ENCODE measurements at places on chromosomes 11 and 22.
A peak's percentile ranks its signal among the peaks of the same experiment; 100 is the strongest.

DNA sequence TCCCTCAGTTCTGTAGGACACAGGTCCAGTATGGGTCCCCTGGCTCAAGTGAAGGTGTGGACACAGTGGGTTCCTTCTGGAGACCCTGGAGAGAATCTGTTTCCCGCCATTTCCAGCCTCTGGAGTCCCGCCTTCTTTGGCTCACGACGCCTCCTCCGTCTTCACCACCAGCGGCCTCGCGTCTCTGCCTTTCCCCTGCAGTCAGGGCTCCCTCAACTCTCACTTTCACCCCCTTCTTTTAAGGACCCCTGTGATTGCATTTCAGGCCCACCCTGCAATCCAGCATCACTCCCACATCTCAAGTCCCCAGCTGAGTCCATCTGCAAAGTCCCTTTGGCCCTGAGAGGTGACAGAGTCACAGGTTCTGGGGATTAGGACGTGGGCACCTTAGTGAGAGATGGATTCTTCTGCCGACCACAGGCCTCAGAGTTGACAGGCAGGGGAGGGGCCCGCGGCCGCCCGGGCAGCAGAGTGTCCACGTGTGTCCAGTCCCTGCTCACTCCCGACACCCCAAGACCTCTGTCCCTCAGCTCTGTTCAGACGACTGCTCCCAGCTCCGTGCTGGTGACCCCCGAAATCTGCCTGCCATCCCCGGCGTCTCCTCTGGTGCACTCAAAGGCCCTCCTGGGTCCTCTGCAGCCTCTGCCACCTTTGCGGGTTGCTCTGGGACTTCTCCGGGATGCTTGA lies 36.9 kb upstream of the KRTAP5-7 start:
- DNase-seq: no peak
- H3K36me3 ChIP-seq: peaks cover 9% of the 10 kb centered on the region
- no peaks in the 10 kb centered on the region for H3K27me3 ChIP-seq

GRCh38 chr22:37999640-38000272 lies 15.4 kb upstream of the SOX10 start:
- H3K36me3 ChIP-seq: no peaks in the 10 kb centered on the region
- H3K27me3 ChIP-seq: no peaks in the 10 kb centered on the region
- DNase-seq: peak; percentile 23
- no peak overlapping the region for H3K4me3 ChIP-seq
- no peak overlapping the region for H3K27ac ChIP-seq

DNA sequence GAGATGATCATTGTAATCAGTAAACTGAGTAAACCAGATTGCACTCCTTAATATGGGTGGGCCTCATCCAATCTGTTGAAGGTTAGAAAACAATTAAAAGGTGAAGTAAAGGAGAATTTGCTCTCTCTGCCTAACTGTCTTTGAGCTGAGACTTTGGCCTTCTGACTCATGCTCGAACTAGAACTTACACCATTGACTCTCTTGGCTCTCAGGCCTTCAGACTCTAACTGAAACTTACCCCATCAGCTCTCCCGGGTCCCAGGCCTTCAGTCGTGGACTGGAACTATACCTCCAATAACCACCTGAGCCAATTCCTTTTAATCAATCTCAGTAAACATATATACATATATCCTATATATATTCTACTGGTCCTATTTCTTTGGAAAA lies 34.0 kb downstream of the LGR4 start:
- DNase-seq: no peak
- no peaks in the 10 kb centered on the region for H3K27me3 ChIP-seq
- no peak overlapping the region for H3K4me3 ChIP-seq

DNA sequence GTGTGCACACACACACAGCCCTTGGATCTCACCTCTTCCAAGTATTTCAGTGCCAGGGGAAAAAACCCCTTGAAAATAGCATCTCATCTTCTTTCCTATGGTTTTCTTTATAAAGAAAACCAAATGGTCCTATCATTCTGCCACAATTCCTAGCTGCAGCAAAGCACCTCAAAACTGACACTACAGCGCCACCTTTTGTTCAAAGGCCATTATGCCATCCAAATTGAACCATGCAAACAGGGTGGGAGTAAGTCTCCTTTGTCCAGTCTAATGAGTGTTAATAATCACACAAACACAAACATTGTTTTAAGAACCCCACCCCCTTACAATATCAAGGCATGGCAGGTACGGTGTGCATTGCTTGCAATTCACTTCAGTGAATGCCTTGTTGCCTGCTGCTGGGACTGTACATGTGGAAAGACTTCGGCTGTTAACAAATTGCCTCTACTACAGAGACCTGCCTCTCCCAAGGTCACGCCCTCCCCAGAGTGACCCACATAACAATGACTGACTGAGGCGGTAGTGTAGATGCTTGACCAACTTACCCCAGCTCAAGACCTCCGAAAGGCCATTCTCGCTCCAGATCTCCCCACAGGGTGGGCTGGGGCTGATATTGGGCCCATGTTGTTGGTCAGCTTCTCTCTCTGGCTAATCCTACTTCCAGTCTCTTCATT lies 31.7 kb downstream of the FAM181B start:
- H3K4me3 ChIP-seq: no peak overlapping the region
- no peaks in the 10 kb centered on the region for H3K4me1 ChIP-seq
- peak; percentile 35 for DNase-seq
- no peaks in the 10 kb centered on the region for H3K36me3 ChIP-seq
- no peak overlapping the region for H3K27ac ChIP-seq

GRCh38 chr22:41828516-41828915 lies 4.4 kb upstream of the SREBF2 start:
- DNase-seq: peak; percentile 61
- H3K36me3 ChIP-seq: no peaks in the 10 kb centered on the region
- H3K27me3 ChIP-seq: no peaks in the 10 kb centered on the region
- H3K27ac ChIP-seq: no peak overlapping the region

DNA sequence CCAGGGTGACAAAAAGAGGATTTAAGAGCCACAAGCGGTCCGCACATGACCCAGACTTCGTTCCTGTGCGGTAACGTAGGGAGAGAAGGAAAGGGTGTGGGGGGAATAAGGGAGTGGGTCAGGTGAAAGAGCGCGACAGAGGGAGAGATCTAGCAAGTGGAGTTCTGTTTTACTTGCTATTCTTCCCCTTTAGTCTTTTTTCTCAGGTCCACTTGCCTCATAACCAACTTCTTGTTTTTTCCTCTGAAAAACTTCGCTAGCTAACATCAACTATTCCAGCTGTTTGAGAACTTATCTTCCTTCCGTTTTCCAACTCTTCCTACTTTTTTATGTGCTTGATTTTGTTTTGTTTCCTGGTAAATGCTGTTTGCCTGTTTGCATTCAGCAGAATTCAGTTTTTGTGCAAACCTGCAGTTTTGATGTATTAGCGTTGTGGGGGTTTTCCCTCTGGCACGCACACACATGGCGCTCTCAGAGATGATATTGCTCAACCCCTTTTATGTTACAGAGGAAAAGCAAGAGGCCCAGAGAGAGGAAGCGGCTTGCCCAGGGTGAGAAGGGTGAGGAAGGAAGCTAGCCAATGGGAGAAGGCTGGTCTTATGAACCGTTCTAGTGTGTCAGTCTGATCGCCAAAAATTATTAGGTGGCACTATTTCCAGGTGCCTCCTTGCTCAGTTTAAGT lies 592 bp upstream of the CTSC start:
- no peaks in the 10 kb centered on the region for H3K4me1 ChIP-seq
- H3K36me3 ChIP-seq: no peaks in the 10 kb centered on the region
- peak overlapping the region; percentile 84 for H3K4me3 ChIP-seq
- H3K27ac ChIP-seq: peak overlapping the region; percentile 94

GRCh38 chr11:11567936-11568650 lies 53.7 kb downstream of the GALNT18 start:
- no peak for DNase-seq
- no peak overlapping the region for H3K27ac ChIP-seq
- H3K27me3 ChIP-seq: no peaks in the 10 kb centered on the region
- peaks cover 6% of the 10 kb centered on the region for H3K4me1 ChIP-seq
- H3K36me3 ChIP-seq: no peaks in the 10 kb centered on the region
- no peak overlapping the region for H3K4me3 ChIP-seq

GRCh38 chr11:62539238-62539925 lies 7.2 kb downstream of the AHNAK start:
- peaks cover 1% of the 10 kb centered on the region for H3K36me3 ChIP-seq
- H3K4me1 ChIP-seq: peaks cover 18% of the 10 kb centered on the region
- no peaks in the 10 kb centered on the region for H3K27me3 ChIP-seq

GRCh38 chr11:115049796-115050195 lies 371.5 kb downstream of the NXPE2 start:
- H3K27ac ChIP-seq: no peak overlapping the region
- H3K4me1 ChIP-seq: no peaks in the 10 kb centered on the region
- no peaks in the 10 kb centered on the region for H3K27me3 ChIP-seq
- DNase-seq: no peak

- DNase-seq: peak; percentile 98
- H3K27ac ChIP-seq: peak overlapping the region; percentile 87
- H3K27me3 ChIP-seq: no peaks in the 10 kb centered on the region
- H3K36me3 ChIP-seq: no peaks in the 10 kb centered on the region
These were observed 39.8 kb downstream of the WEE1 start for GRCh38 chr11:9613118-9613829.

- no peaks in the 10 kb centered on the region for H3K27me3 ChIP-seq
- H3K4me3 ChIP-seq: no peak overlapping the region
- no peaks in the 10 kb centered on the region for H3K4me1 ChIP-seq
- H3K27ac ChIP-seq: no peak overlapping the region
- DNase-seq: no peak
- no peaks in the 10 kb centered on the region for H3K36me3 ChIP-seq
These were observed 390.6 kb downstream of the AASDHPPT start for GRCh38 chr11:106468086-106468485.

- no peaks in the 10 kb centered on the region for H3K4me1 ChIP-seq
- no peaks in the 10 kb centered on the region for H3K27me3 ChIP-seq
- no peak overlapping the region for H3K27ac ChIP-seq
- DNase-seq: no peak
- no peak overlapping the region for H3K4me3 ChIP-seq
These were observed 29.7 kb upstream of the NDUFC2 start for GRCh38 chr11:78109081-78110015.

DNA sequence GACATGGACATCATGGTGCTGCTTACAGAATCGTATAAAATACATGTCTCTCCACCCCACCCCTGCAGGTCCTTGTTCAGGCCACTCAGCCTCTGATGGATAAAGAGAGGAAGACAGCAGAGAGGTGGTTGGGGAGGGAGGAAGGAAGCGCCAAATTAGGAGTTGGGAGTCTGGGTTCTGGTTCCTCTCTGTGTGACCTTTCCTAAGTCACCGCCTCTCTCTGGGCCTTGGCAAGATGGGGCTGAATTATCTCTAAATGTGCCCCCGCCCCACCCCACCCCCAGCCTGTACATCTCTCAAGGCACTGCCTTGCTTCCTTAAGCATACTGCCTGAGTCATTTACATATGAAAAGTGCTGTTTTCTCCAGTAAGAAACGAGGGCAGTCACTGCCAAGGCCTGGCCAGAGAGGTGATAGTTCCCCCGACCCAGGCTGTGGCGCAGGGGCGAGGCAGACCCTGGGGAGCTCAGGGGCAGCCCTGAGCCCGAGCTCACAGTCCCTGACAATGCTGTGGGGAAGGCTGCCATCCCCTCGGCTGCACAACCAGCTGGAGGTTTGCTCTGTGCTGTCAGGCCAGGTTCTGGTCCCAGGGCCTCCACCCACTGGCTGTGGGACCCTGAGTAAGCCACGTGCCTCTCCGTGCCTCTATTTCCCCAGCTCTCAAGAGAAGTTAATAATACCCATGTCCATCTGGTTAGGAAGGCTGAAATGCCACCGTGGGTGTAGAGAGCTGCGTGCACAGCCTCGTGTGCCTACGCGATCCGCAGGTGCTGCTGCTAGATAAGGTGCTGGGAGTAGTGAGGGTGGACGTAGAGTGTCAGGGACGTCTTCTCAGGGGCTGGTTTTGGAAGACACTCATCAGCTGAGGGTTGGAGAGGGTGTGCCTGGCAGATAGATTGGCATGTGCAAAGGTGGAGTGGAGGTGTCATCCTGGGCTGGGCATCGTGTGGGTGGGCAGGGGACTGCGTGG lies 55.3 kb downstream of the CACNA1I start:
- H3K27me3 ChIP-seq: peaks cover 4% of the 10 kb centered on the region
- no peak for DNase-seq
- no peak overlapping the region for H3K27ac ChIP-seq

- H3K27me3 ChIP-seq: no peaks in the 10 kb centered on the region
- H3K4me1 ChIP-seq: no peaks in the 10 kb centered on the region
- peak overlapping the region; percentile 26 for H3K27ac ChIP-seq
- H3K4me3 ChIP-seq: no peak overlapping the region
These were observed 20.1 kb downstream of the TMEM218 start for GRCh38 chr11:125091247-125091876.

DNA sequence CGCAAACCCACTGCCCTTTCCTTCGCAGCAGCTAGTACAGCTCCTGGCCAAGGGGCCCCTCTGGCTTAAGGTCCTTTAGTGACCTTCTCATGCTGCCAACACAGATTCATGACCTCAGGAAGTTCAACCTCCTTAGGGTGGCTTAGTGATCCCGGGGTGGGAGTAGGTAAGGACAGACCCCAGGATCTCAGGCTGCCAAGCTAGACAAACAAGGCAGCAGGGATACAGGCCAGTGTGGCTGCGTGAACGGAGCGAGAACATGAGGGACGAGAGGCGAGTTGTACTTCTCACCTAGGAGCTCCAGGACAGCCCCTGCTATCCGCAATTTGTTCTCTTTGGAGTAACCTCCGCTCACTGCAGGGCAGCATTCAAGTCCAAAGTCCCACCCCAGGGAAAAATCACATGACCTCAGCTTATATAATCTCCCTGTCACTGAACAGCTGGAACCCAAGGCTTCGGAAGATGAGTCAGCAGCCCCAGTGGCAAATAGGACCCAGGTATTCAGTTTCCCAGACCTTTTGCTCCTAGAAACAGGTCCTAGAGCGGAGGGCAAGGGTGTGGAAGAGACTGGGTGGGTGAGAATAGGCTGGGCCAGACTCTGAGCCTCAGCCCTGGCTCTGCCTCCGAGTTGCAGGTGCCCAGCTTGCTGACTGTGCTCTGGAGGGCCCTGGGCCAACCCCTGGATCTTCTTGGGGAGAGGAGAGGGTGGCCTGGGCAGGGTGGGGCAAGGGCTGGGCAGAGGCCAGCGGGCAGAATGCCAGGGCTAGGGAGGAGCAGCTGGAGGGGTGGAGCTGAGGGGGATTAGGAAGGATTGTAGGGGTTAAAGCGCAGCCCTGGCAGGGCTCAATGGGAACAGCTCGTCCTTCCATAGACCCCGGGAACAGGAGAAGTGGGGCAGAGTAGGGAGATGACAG lies 13.1 kb downstream of the USP2 start:
- H3K4me1 ChIP-seq: peaks cover 20% of the 10 kb centered on the region
- no peaks in the 10 kb centered on the region for H3K36me3 ChIP-seq
- peak; percentile 96 for DNase-seq
- no peaks in the 10 kb centered on the region for H3K27me3 ChIP-seq

GRCh38 chr22:29096736-29097669 lies 24.2 kb downstream of the KREMEN1 start:
- no peaks in the 10 kb centered on the region for H3K27me3 ChIP-seq
- peaks cover 20% of the 10 kb centered on the region for H3K4me1 ChIP-seq
- peak; percentile 67 for DNase-seq
- H3K27ac ChIP-seq: peak overlapping the region; percentile 54
